Tibial artery (tissue), 4 donors: ENCODE measurements at places on chromosomes 13 and 19.

DNA sequence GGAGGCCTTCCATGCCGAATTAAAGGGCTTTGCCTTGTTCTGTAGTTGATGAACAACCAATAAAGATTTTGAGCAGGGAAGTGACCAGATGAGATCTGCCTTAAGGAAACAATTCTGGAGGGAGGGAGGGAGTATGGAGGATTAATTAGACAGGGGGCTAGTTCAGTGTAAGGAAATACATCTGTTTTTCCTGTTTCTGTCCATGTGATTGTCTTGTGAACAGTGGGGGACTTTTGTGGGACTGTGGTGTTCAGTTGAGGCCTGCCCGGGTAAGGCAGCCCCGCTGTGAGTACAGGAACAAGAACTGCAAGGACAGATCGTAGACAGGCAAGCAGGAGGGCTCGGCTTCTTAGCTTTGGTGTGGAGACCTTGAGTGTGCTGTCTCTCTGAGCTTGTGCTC lies 59.0 kb downstream of the DGKH start:
- H3K4me1 ChIP-seq: no peaks in the 10 kb centered on the region
- no peak for DNase-seq
- no peaks in the 10 kb centered on the region for H3K36me3 ChIP-seq
- H3K4me3 ChIP-seq: no peak overlapping the region

DNA sequence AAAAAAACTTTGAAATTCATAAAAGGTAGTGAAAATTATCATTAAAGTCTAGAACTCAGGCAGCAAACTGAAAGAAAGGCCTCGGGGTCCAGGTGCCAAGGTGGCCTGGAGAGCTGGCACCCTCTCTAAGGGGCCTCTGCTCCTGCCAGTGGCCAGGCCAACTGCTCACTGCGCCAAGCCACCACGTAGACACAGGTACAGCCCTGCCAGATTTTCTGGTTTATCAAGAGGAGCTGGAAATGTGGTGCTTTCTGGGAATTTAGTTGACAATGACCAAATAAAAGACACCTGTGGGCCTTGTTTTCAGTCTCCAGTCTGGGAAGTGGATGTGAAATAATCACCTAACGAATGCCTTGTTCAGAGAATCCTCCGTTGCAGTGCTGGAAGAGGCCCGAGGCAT lies 22.8 kb downstream of the ZNF574 start:
- H3K27ac ChIP-seq: no peak overlapping the region
- no peaks in the 10 kb centered on the region for H3K36me3 ChIP-seq
- no peak for DNase-seq
- H3K27me3 ChIP-seq: peaks cover 16% of the 10 kb centered on the region

DNA sequence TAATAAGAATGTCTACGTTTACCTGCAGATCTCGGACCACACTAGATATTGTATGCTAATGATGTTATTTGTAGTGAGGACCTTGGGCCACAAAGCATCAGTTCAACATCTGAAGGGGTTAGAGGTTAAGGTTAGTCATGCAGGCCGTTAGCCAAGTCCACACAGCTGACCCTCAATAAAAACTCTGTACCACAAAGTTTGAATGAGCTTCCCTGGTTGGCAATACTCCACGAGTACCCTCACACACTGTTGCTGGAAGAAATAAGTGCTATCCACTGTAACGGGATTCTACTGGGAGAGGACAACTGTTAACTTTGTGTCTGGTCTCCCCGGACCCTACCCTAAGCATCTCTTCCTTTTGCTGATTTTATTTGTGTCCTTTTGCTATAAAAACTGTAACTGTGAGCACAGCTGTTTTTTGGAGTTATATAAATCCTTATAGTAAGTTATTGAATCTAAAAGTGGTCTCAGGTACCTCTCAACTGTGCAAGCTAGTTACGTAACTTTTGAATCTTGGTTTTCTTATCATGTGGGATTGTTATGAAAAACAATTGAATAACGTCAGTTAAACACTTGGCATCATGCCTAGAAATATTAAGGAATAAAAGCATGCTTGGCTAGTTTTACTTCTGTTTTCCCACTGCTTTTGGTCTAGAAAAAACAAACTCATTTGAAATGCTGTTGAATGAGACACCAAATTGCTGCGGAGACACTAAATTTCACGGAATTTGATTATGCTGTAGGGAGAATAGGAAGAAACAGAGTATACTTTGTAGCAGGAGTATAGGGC lies 181.5 kb downstream of the DNAJC3 start:
- H3K4me1 ChIP-seq: no peaks in the 10 kb centered on the region
- no peak for DNase-seq
- H3K4me3 ChIP-seq: no peak overlapping the region
- peaks cover 24% of the 10 kb centered on the region for H3K36me3 ChIP-seq
- H3K27ac ChIP-seq: no peak overlapping the region
- no peaks in the 10 kb centered on the region for H3K27me3 ChIP-seq

DNA sequence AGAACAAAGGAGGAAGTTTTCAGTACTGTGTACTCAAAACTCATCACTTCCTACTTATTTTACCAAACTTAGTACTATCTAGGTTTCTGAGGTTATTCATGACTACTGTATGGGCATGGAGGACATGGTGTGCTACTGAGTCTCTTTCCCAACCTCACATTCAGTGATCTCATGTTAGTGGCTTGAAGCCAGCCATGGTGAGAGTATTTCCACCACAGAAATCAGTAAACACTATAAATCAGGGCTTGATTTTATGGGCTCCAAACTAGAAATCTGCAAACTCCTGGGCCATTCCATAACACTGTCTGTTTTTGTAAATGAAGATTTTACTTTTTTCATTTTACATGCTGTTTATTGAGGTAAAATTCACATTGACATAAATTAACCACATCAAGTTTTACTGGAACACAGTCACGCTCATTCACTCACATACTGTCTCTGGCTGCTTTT lies 19.7 kb downstream of the MED26 start:
- H3K36me3 ChIP-seq: no peaks in the 10 kb centered on the region
- H3K4me3 ChIP-seq: no peak overlapping the region
- H3K4me1 ChIP-seq: no peaks in the 10 kb centered on the region
- peak overlapping the region; percentile 72 for H3K27ac ChIP-seq
- no peaks in the 10 kb centered on the region for H3K27me3 ChIP-seq

DNA sequence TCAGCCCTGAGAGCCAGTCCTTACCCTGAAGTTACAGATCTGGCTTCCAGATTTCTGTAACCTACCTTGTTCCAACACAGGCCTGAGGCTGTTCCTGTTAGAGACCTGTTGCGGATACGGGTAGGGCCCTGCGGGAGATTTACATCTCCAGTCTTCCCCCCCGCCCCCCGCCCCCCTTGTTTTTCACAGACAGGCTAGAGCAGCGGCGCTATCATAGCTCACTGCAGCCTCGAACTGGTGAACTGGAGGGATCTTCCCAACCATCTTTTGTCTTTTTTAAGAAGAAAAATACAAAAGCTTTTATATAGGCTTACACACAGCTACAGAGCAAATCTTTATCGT lies 10.6 kb upstream of the CEACAM21 start:
- no peaks in the 10 kb centered on the region for H3K36me3 ChIP-seq
- H3K27me3 ChIP-seq: peaks cover 46% of the 10 kb centered on the region
- DNase-seq: no peak

- no peaks in the 10 kb centered on the region for H3K27me3 ChIP-seq
- no peak overlapping the region for H3K4me3 ChIP-seq
- no peaks in the 10 kb centered on the region for H3K4me1 ChIP-seq
- no peak overlapping the region for H3K27ac ChIP-seq
- no peak for DNase-seq
Measured at GRCh38 chr19:40592170-40592569, 9.0 kb upstream of the LTBP4 start.

- peaks cover 2% of the 10 kb centered on the region for H3K27me3 ChIP-seq
- H3K27ac ChIP-seq: no peak overlapping the region
- no peaks in the 10 kb centered on the region for H3K36me3 ChIP-seq
- no peak overlapping the region for H3K4me3 ChIP-seq
Measured at GRCh38 chr19:31448221-31448657, 99.0 kb upstream of the TSHZ3 start.

GRCh38 chr13:85277748-85278147 lies 521.5 kb downstream of the SLITRK6 start:
- no peak overlapping the region for H3K27ac ChIP-seq
- H3K36me3 ChIP-seq: no peaks in the 10 kb centered on the region
- no peak overlapping the region for H3K4me3 ChIP-seq

DNA sequence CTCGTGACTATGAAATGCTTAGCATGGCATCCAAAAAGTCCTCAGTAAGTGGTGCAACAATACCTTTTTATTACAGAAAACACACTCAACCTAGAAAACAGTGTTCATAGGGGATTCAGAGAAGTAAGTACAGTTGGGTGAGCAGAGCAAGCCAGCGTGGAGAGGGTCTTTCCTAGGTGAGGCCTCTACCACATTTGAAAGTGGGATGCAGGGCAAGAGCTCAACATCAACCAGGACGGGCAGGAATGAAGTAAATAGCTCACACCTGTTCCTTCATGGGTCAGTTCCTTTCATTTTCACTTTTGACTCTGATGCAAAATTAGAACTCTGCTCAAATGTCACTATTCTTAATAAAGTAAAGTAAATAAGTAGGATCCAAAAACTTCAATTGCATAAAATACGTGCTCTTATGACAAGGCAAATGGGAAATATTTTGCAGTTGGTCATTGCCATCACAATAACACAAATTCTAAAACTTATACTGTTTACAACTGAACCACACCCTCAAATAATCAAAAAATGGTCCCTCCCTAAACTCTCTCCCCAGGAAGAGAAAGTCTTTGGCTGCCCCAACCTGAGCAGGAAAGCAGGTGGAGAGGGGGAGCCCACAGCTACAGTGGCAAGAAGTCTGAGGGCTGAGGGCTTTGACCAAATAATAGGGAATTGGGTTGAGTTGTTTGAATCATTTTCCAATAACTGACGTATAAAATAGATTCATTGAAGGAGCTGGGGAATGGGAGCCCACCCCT lies 20.2 kb downstream of the CHAMP1 start:
- no peaks in the 10 kb centered on the region for H3K4me1 ChIP-seq
- H3K27me3 ChIP-seq: no peaks in the 10 kb centered on the region
- H3K36me3 ChIP-seq: no peaks in the 10 kb centered on the region
- no peak overlapping the region for H3K27ac ChIP-seq
- no peak for DNase-seq

GRCh38 chr19:46828484-46828883 lies 22.2 kb downstream of the AP2S1 start:
- H3K4me3 ChIP-seq: no peak overlapping the region
- no peak for DNase-seq
- H3K27me3 ChIP-seq: no peaks in the 10 kb centered on the region
- H3K36me3 ChIP-seq: no peaks in the 10 kb centered on the region
- no peak overlapping the region for H3K27ac ChIP-seq

DNA sequence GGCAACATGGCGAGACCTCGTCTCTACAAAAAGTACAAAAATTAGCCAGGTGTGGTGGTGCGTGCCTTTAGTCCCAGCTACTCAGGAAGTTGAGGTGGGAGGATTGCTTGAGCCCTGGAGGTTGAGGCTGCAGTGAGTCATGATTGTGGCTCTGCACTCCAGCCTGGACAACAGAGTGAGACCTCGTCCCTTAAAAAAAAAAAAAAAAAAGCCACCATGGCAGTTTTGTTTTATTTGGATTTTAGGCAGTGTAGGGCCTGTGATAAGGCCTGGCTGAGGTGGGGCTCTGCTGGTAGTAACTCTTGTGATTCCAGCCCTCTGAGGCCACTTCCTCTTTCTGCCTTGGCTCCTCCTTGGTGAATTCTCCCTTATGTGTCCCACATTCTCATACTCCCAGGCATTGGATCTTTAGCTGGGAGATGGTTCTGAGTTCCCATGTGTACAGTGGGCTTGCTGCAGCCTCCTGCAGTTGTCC lies 39.2 kb downstream of the GATAD2A start:
- peaks cover 26% of the 10 kb centered on the region for H3K4me1 ChIP-seq
- no peaks in the 10 kb centered on the region for H3K36me3 ChIP-seq
- H3K27ac ChIP-seq: peak overlapping the region; percentile 12
